ENCODE measurements at places on chromosomes 5 and 9.

GRCh38 chr9:19479874-19480273 lies 71.1 kb downstream of the ACER2 start:
- DNase-seq = no peak

DNA sequence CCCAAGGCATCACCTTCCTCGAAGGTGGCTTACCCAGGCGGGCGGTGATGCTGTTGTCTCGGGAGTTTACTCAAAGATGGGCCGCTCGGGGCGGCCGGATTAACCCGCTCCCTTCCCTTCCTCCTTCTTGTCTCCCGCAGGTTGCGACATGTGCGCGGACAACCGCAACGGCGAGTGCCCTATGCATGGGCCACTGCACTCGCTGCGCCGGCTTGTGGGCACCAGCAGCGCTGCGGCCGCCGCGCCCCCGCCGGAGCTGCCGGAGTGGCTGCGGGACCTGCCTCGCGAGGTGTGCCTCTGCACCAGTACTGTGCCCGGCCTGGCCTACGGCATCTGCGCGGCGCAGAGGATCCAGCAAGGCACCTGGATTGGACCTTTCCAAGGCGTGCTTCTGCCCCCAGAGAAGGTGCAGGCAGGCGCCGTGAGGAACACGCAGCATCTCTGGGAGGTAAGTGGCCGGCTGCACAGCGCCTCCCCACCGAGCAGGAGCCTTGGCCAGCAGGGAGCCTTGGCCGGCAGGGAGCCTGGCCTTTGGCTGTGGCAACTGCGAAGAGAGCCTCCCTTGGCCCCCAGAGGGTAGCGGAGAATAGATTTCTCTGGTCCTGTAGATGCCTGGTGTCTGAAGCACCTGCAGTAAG lies 10.6 kb downstream of the PRDM6 start:
- DNase-seq = no peak

DNA sequence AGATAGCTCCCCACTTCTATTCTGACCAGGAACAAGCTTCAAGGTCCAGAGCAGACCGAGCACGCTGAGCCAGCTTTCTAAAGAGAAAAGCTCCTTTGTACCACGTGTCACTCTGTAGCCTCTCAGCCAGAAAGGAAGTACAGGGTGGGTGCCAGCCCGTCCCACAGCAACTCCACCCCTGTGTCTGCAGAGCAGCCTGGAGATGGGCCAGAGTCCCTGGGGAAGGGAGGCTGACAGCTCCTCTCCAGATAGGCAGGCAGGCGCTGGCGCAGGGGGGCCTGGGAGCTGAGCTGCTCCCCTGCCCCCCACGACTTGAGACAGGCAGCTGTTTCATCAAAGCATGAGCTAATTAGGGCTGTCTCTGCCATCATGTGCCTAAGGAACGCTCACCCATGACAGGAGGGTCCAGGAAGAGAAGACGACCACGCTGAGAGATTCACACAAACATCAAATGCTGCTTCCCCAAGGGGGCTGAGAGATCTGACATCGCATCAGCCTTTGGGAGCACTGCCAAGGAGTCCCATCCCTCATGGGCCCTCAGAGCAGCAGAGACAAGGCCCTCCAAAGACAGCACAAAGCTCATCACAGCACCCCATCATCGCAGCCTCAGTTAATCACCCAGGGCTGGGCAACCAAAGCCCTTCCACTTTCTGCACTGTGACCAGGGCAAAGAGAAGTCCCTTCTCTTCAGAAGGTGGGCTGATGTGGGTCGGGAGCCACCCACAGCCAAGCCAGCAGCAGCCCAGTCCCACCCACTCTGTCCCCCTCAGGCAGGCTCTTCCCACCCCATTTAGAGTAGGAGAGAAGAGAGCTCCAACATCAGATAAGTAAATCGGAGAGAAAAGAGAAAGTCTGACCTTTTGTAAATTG lies 78.5 kb upstream of the LRRTM2 start:
- DNase-seq = no peak

DNA sequence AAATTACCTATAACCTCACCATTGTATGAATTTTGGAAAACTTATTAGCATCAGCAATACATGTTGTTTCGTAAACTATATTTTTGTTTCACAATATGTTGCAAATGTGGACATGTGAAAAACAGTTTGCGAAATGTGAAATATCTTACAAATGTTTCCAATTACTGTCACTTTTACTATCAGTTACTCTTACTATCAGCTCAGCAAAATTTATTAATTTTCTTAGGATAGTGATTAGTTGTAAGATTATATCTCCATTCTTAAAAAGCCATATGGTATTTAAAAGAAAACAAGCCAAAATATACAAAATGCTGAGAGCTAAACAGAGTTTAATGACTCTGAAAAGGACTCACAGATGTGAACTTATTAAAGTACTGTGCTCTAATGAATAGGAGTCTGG lies 111.9 kb upstream of the LPAR1 start:
- no peak for DNase-seq

- no peak for DNase-seq
Observed at GRCh38 chr5:134146651-134147518, 29.9 kb downstream of the SKP1 start.

GRCh38 chr5:142641711-142642110 lies 44.2 kb downstream of the FGF1 start:
- no peak for DNase-seq

- peak; percentile 35 for DNase-seq
Observed at GRCh38 chr9:129320575-129321285, 142.7 kb upstream of the IER5L start.

GRCh38 chr9:79686381-79687130 lies 114.8 kb downstream of the TLE4 start:
- no peak for DNase-seq

DNA sequence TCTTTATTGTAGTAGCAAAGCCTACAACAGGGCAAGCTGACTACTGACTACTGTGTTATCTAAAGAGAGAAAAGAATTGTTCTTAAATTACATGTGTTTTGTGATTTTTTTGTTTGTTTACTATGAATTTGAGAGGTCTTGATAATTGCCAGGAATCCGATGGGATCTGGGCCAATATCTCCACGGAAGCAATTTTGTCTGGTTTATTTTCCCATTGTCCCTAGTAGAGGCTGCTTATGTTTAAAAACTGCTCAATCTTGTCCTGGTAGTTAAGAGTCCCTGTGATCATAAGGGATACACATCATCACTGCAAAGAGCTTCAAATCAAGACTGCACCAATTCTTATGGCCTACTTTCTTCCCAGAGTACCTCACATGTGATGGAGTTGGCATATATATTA lies 94.4 kb downstream of the GLDC start:
- no peak for DNase-seq

DNA sequence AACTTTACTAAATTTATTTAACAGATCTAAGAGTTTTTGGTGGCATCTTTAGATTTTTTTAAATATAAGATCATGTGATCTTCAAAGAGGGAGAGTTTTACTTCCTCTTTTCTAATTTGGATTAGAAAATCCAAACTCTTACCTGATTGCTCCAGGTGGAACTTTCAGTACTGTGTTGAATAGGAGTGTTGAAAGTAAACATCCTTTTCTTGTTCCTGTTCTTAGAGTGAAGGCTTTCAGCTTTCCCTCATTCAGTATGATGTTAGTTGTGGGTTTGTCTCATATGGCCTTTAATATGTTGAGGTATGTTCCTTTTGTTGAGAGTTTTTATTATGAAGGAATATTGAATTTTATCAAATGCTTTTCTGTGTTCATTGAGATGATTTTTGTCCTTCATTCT lies 650.0 kb upstream of the SGCD start:
- DNase-seq = no peak

- no peak for DNase-seq
Observed at GRCh38 chr9:124423155-124423554, 7.9 kb upstream of the PSMB7 start.

Data from activated T-cell treated with anti-CD3 and anti-CD28 coated beads for 24 hours (primary cell).